SK-N-DZ (cell line): ENCODE measurements at places on chromosomes 6 and 20.

GRCh38 chr20:52496191-52496590 lies 304.6 kb upstream of the ZFP64 start:
- no peak for DNase-seq

GRCh38 chr6:151877458-151877857 lies 70.0 kb downstream of the ESR1 start:
- no peak for DNase-seq

DNA sequence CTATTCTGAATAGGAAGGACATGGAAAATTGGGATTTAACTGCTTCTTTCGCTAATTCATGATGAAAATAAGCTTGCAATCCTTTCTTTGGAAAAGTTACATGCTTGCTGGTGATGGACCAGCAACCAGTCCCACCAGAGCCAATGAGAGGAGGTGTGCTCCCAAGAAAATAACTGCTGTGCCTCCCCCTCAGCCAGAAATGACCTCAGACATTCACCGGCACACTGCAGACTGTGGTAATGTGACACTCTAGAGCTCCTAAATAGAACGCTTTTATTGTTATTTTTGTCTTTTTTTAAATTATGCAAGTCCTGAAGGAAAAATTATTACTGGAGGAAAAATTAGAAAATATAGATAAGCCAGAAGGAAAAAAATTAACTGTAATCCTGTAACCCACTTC lies 2.6 kb downstream of the PYGB start:
- no peak for DNase-seq

DNA sequence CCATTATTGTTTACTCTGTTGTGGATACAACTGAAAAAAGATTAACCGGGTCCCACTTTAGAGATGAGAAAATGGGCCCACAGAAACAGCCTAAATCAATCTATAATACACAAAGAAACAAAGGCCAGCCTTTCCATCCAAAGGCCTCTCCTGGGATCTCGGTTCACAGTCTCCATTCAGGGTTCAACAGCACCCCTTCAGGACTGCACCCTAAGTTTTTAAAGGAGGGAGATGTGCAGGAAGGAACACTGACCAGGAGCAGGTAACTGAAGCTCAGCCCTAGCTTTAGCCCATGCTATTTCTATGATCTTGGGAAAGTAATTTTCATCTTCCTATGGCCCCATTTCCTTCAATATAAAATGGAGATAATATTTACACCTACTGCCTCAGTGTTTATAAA lies 147.7 kb downstream of the BTBD9 start:
- no peak for DNase-seq
